Activated CD4-positive, alpha-beta T cell treated with anti-CD3 and anti-CD28 coated beads, Interleukin-10, Interleukin-2, amounts not matched to agents 100 ng/mL and 50 ng/mL, durations not matched to agents 16 hours and 8 hours (primary cell): ENCODE measurements at places on chromosomes 3 and 15.

GRCh38 chr3:115898656-115899410, 275.5 kb downstream of the GAP43 start:
- no peak for DNase-seq

DNA sequence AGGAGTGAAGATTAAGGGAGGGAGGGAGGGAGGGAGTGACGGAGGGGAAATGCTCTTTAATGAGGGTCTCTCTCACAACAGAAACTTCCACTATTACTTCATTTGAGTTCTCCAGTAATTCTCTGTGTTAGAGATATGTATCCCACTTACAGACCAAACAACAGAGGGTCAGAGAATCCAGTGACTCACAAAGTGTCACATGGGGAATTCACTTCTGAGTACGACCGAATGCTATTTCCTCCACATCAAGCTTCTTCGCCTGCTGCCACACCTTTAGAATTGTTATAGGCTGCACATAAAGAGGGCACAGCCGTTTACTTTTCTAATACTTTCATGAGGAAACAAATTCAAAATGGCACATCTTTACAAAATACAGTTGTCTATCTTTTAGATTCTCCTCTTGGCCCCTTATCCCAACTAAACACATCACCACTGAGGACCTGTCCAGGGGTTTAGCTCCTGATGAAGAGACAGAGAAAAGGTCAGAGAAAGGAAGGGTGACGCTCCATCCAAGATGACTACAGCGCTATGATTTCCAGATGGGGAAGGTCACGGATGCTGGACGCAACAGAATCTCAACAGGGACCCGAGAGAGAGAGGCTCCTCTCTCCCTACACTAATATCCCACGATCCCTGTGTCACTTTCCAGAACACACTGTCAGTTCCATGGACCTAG, 119.0 kb downstream of the XXYLT1 start:
- no peak for DNase-seq

- DNase-seq, result no peak
Observed at GRCh38 chr3:140553591-140553990, 124.3 kb upstream of the TRIM42 start.

GRCh38 chr3:185422677-185423076, 59.7 kb downstream of the MAP3K13 start:
- DNase-seq, result no peak

DNA sequence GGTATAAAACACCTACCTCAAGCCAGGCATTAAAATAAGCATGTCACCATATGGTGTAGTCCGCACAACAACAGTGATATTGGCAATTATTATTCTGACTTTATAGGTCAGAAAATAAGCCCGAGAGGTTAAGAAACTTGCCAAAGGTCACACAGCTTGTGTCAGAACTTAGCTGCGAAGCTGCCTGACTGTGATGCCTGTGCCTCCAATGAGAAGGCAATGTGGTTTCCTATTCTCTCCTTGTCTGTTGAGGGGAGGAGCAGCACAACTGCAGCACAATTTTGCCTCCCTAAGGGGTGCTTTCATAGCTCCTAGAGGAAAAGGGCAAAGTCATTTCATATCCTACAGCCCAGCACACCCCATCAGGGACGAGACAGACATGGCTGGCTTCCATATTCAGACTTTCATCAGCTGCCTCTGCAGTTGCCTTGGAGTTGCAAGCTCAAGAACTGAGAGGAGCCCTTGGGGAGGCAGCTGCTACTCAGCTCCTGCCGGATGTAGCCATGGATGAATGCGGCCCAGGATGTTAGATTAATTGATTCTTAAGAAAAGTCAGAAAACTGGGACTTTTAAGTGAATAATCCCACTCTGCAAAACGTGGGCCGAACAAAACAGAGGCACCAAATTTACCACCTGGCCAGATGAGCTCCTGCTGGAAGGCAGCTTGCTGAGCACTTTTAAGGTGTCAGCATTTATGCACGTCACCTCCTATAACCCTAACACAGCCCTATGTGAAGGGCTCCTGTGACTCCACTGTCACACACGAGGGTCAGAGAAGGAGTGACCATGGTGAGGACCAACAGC, 38.5 kb downstream of the MYO5C start:
- DNase-seq, result peak; percentile 20

- no peak for DNase-seq
Observed at GRCh38 chr15:52805351-52806283, 15.5 kb upstream of the ONECUT1 start.
